HepG2 (cell line): ENCODE measurements at places on chromosomes 3 and 15. TPM values are rescaled to one million over a fixed set of nuclear protein-coding genes. Genes with fewer than 3 reads are reported as not detected.

DNA sequence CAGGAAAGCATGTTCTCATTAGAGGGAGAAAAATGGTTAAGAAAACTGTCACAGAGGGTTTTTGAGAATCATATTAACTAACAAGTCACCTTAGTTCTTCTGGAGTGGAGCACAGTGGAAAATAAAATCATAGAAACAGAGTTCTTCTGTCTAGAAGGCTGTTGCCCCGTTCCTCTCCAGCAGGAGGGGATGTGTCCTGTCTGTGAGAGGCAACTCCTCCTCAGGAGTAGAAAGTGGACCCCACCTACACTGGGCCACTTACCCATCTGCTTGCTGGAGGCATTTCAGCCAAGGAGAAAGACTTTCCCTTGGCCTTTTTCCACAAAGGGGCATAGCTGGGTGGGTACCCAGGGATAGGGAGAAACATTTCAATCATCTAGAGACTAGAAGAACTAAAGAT lies 106.6 kb downstream of the SSR3 start:
- peak; percentile 5 for DNase-seq
- H3K27me3 ChIP-seq = no peaks in the 10 kb centered on the region; the same call in 1 of the 2 replicates
- no peak overlapping the region for H3K4me3 ChIP-seq
- no peaks in the 10 kb centered on the region for H3K4me1 ChIP-seq
- H3K27ac ChIP-seq = no peak overlapping the region
- H3K36me3 ChIP-seq = no peaks in the 10 kb centered on the region

- H3K4me3 ChIP-seq = no peak overlapping the region
- no peak for DNase-seq
- no peaks in the 10 kb centered on the region for H3K27me3 ChIP-seq
- no peaks in the 10 kb centered on the region for H3K36me3 ChIP-seq
- no peak overlapping the region for H3K27ac ChIP-seq
Measured at GRCh38 chr15:52463638-52464037, 65.0 kb downstream of the MYO5A start.

The PRR20G gene
- total RNA-seq = not detected in 2 replicates

DNA sequence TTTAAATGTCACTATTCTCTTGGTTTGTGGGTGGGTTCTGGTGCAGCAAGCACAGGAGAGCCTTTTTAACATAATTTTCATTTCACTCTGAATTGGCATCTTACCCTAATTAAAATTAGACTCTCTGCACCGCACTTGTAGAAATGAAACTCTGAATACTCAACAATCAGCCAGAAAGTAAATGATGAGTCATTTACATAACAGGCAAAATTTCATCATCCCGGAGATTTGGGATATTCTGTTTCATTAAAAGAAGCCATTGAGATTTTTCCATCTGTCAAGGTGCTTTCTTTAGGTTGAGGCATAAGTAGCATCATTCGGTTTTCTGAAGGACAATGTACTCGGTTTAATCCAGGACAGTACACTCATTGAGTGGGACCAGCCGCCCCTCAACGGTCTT lies 111.0 kb downstream of the RFTN1 start:
- no peak for DNase-seq
- H3K27ac ChIP-seq = no peak overlapping the region
- no peaks in the 10 kb centered on the region for H3K36me3 ChIP-seq
- H3K4me3 ChIP-seq = no peak overlapping the region
- H3K4me1 ChIP-seq = no peaks in the 10 kb centered on the region
- peaks cover 12% of the 10 kb centered on the region; the same call in 2 of the 3 replicates for H3K27me3 ChIP-seq

The COMMD4 gene
- 89.9 and 106 TPM in 2 replicates for total RNA-seq

DNA sequence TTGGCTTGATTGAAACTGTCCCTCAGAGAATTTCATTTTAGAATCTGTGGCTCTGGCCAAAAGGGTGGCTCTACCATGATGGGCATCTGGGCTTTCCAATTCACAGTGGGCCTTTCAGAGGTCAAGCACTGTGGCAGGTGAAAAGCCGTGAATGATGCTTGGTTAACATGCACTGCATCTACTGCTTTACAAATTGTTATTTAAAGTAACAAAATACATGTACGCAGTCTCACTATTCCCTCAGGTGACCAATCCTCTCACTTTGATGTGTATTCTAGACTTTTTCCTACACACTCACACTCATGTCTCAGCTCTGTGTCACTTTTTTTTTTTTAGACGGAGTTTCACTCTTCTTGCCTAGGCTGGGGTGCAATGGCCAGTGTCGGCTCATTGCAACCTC lies 70.5 kb downstream of the MGLL start:
- H3K27ac ChIP-seq = no peak overlapping the region
- H3K4me3 ChIP-seq = no peak overlapping the region
- no peaks in the 10 kb centered on the region; the same call in 1 of the 2 replicates for H3K27me3 ChIP-seq

GRCh38 chr3:127669541-127670228 lies 3.1 kb upstream of the ABTB1 start:
- H3K36me3 ChIP-seq = peaks cover 2% of the 10 kb centered on the region; the same call in 1 of the 2 replicates
- no peak overlapping the region for H3K27ac ChIP-seq
- no peaks in the 10 kb centered on the region for H3K27me3 ChIP-seq
- peaks cover 19% of the 10 kb centered on the region for H3K4me1 ChIP-seq

The LYZL4 gene
- total RNA-seq = not detected in 2 replicates

The GPR15 gene
- not detected in 2 replicates for total RNA-seq

The CPN2 gene
- 16.3 and 27.7 TPM in 2 replicates for total RNA-seq

GRCh38 chr15:101534376-101534970 lies 45.0 kb upstream of the PCSK6 start:
- H3K4me1 ChIP-seq = peaks cover 96% of the 10 kb centered on the region
- no peaks in the 10 kb centered on the region for H3K36me3 ChIP-seq
- no peak for DNase-seq
- H3K4me3 ChIP-seq = no peak overlapping the region
- H3K27ac ChIP-seq = no peak overlapping the region

GRCh38 chr3:25856902-25857518 lies 67.1 kb downstream of the OXSM start:
- H3K4me3 ChIP-seq = no peak overlapping the region
- no peak overlapping the region for H3K27ac ChIP-seq
- H3K4me1 ChIP-seq = no peaks in the 10 kb centered on the region
- peak; percentile 23 for DNase-seq

DNA sequence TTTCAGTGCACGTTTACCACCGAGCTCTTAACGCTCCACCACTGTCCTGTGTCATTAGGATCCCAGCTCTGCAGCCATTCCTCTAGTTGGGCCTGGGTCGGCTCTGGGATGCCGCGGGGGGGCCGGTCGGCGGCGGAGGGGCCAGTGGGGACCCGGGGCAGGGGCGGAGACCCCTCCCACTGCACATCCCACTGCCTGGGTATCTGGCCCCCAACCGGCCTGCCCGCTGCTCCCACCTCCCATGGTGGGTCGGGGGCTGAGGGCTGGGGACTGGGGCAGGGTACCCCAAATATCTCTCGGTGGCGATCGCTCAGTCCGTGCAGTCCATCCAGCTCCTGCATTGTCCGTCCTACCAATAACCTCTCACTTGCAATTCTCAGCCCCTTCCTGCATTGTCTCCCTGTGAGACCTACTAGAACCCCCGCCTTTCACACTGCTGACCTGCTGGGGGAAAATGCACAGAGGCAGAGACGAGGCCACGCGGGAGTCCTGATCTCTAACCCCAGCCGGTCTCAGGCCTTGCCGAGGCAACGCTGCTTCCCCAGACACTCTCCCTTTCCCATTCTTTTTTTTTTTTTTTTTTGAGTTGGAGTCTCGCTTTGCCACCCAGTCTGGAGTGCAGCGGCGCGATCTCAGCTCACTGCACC lies 24.0 kb upstream of the MUC20 start:
- H3K27ac ChIP-seq = no peak overlapping the region
- no peak for DNase-seq
- H3K4me1 ChIP-seq = no peaks in the 10 kb centered on the region

- H3K4me1 ChIP-seq = no peaks in the 10 kb centered on the region
- H3K4me3 ChIP-seq = no peak overlapping the region
- no peak for DNase-seq
- no peak overlapping the region for H3K27ac ChIP-seq
- H3K27me3 ChIP-seq = peaks cover 6% of the 10 kb centered on the region; the same call in 1 of the 3 replicates
- H3K36me3 ChIP-seq = no peaks in the 10 kb centered on the region
Measured at GRCh38 chr15:68768321-68768720, 52.4 kb downstream of the ANP32A start.

DNA sequence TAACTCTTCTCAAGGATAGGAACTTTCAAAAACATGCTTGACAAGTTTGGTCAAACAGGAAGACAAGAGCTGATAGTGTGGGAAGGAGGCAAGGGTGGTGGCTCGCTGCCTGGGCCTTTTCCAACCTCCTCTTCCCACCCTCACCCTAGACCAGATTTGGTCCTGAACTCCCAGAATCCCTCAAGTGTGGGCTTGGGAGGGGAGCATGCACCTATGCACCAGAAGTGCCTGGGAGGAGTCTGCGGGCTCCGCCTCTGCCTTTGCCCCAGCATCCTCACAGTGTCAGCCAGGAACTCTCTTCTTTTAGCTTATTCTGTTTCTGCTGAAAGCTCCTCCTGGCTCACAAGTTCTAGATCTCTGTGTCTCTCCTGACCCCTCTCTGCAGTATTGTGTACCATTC lies 126.2 kb upstream of the MRPS22 start:
- H3K27ac ChIP-seq = no peak overlapping the region
- H3K27me3 ChIP-seq = no peaks in the 10 kb centered on the region
- no peak overlapping the region for H3K4me3 ChIP-seq
- H3K4me1 ChIP-seq = no peaks in the 10 kb centered on the region
- no peaks in the 10 kb centered on the region for H3K36me3 ChIP-seq
- no peak for DNase-seq

The SNRPA1 gene
- 41.2 and 72.5 TPM in 2 replicates for total RNA-seq

The C2CD4A gene
- total RNA-seq = 0.17 and 0.20 TPM in 2 replicates

GRCh38 chr3:164200053-164200823 lies 878.1 kb downstream of the SI start:
- H3K36me3 ChIP-seq = no peaks in the 10 kb centered on the region
- no peaks in the 10 kb centered on the region; the same call in 1 of the 2 replicates for H3K27me3 ChIP-seq
- no peak for DNase-seq
- no peaks in the 10 kb centered on the region for H3K4me1 ChIP-seq

The HEMK1 gene
- 6.3 and 9.8 TPM in 2 replicates for total RNA-seq

- peaks cover 4% of the 10 kb centered on the region for H3K27me3 ChIP-seq
- no peaks in the 10 kb centered on the region for H3K36me3 ChIP-seq
- H3K4me3 ChIP-seq = no peak overlapping the region
- H3K27ac ChIP-seq = no peak overlapping the region
- no peak for DNase-seq
- H3K4me1 ChIP-seq = peaks cover 53% of the 10 kb centered on the region
Measured at GRCh38 chr3:52014613-52015012, 18.9 kb upstream of the RPL29 start.

GRCh38 chr15:27582726-27583410 lies 516.2 kb downstream of the OCA2 start:
- no peak overlapping the region for H3K27ac ChIP-seq
- no peaks in the 10 kb centered on the region for H3K4me1 ChIP-seq
- H3K36me3 ChIP-seq = no peaks in the 10 kb centered on the region
- H3K27me3 ChIP-seq = 0 out of 3 replicates have a peak, but pooled peaks cover 3% of the 10 kb centered on the region
- DNase-seq = no peak

- H3K27ac ChIP-seq = no peak overlapping the region
- H3K4me3 ChIP-seq = no peak overlapping the region
- no peaks in the 10 kb centered on the region for H3K27me3 ChIP-seq
- H3K36me3 ChIP-seq = no peaks in the 10 kb centered on the region
- peaks cover 54% of the 10 kb centered on the region for H3K4me1 ChIP-seq
Measured at GRCh38 chr3:37768107-37768809, 93.4 kb upstream of the CTDSPL start.

The ZBBX gene
- not detected in 2 replicates for total RNA-seq

The EPHB1 gene
- total RNA-seq = 0.07 TPM in 1 of 2 replicates, not detected in the other

The CLDN16 gene
- total RNA-seq = 0.21 and 0.24 TPM in 2 replicates

The ASB14 gene
- total RNA-seq = not detected in 2 replicates

The MYZAP gene
- 0.13 TPM in 1 of 2 replicates, not detected in the other for total RNA-seq

DNA sequence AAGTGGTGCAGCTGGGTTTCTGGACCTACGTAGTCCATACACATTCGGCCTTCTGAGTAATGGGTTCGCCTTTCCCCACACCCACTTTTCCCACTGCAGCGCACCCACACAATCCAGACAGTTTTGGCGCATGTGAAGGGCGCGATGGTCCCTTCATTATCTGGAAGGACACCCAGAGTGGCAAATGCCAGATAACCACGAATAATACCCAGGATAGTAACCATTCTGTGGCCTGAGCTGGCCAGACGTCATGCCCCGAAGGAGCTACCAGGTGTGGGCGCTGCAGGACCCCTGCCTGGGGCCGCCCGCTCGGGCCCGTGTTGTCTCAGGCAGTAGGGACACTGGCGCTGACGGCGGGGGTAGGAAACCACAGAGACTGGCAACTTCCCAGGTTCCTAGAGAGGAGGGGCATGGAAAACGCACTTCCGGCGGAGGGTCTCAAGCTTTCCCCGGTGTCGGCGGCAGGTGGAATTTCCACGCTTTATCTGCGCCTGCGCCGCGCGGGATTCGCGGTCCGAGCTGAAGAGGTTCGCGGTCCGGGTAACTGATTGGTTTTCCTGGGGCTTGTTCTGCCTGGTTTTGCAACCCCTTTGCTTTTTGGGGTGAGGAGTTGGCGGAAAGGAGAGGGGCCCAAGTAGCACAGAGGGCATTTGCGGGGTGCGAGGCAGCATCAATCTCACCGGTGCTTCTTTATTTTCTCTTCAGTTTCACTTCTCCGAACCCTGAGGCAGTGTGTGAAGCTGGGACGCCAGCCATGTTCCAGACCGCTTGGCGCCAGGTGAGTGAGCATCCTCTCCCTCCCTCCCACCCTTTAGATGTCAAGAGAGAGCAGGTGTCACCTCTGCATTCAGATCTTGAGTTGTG lies at the start of gene ZNF620:
Gene ZNF620, plus strand, starts transcription at position 441 of the 864 bp plus-strand sequence. Its CDS starts 314 bp downstream, at position 755.
- peak within 1 kb of the TSS; percentile 91 for H3K27ac ChIP-seq
- peak; percentile 92 for DNase-seq
- H3K27me3 ChIP-seq = no peaks in the 10 kb centered on the region
- peaks cover 23% of the 10 kb centered on the region for H3K4me1 ChIP-seq
- H3K4me3 ChIP-seq = peak within 1 kb of the TSS; percentile 76
- H3K36me3 ChIP-seq = peaks cover 14% of the 10 kb centered on the region; the same call in 2 of the 3 replicates

DNA sequence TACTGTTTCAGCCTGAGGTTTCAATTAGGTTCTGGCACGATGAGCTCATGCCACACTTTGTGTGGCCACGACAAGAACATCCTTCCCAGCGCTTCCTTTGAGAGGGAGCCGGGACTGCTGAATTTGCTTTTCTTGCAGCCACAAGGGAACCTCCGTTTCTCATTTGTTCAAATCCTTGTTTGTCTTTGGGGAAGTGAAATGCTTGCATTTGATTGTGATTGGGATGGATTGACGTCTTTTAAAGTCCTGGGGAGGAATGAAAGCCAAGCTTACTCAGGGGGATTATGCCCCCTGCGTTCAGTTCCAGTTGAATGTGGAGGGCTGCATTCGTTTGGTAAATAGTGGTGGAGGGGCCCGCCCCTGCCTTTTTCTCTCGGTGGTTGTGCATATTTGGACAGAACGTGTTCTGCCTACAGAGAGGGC lies 277.6 kb downstream of the THSD4 start:
- H3K27ac ChIP-seq = no peak overlapping the region
- H3K4me3 ChIP-seq = no peak overlapping the region
- no peak for DNase-seq
- H3K36me3 ChIP-seq = no peaks in the 10 kb centered on the region; the same call in 1 of the 2 replicates
- H3K4me1 ChIP-seq = no peaks in the 10 kb centered on the region
- H3K27me3 ChIP-seq = no peaks in the 10 kb centered on the region; the same call in 1 of the 2 replicates

DNA sequence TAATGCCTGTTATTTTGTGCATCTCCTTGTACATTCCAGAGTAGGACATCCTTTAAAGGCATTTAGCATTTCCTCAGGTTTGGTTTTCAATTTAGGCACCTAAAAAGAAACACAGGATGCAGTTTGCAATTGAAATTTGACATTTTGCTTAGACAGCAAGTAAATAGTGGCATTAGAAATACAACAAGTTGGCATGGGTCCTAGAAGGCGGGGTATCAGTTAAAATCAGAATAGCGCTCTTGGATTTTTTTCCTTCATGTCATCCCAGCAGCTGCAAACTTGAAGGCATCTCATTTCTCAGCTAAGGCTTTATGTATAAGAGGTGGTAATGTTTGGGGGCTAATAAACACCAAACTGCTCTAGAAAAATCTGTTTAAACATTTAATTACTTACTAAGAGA lies 47.5 kb upstream of the SKOR1 start:
- no peak overlapping the region for H3K4me3 ChIP-seq
- no peak for DNase-seq
- H3K4me1 ChIP-seq = no peaks in the 10 kb centered on the region
- no peaks in the 10 kb centered on the region for H3K36me3 ChIP-seq
- H3K27ac ChIP-seq = no peak overlapping the region
- no peaks in the 10 kb centered on the region for H3K27me3 ChIP-seq
